ENCODE measurements at places on chromosomes 16 and 17.

DNA sequence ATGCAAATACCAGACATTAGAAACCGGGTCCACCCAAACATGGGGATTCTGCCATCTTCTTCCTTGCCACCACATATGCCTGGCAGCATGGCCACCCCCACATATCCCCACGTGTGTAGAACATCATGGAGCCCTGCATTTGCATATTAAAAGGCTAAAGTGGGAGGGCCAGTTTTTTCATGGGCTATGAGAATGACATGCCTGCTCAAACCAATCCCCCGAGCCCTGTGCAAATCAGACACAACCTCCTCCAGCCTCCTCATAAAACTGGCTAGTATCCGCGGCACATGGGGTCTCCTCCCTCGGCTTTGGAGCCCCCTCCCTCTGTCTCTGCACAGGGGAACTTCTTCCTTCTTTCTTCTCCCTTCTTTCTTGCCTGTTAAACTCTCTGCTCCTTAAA is 174.9 kb upstream of the WSCD1 start:
- no peak for DNase-seq

DNA sequence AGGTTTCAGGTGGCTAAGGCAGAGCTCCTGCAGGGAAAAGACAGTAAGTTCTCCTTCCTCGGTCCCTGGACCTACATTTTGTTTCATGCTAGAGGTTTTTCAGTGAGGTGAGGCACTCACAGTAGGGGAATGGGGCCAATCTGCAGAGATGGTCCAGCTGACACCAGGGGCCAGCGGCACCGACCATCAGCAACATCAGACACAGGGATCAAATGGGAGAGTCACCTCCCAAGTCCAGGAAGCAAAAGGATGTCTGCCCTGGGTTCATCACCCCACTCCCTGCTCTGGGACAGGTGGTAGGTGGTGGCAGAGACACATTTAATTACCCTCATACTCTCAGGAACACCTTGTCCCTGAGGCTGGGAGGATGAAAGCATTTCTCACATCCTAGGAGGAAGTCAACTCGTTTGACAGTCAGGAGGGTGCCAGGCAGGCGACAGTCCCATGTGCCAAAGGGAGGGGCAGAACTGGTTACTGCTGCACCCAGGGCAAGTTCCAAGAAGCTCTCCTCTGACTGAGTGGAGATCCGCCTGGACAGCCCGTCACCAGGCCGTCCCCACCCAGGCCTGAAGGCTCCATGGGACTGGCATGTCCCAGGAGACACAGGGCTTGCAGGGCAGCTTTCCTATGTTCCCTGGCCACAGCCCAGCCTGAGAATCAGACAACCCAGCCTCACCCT is 19.2 kb downstream of the ATP6V0D1 start:
- DNase-seq: no peak

- no peak for DNase-seq
Measured at GRCh38 chr17:35537601-35538141, at the start of gene SLFN12L. Gene SLFN12L (minus strand): TSS chr17:35537678. CDS start chr17:35522364, 15,314 bp downstream.

- no peak for DNase-seq
Measured at GRCh38 chr16:49928176-49929041, 72.5 kb upstream of the ZNF423 start.

- DNase-seq: no peak
Measured at GRCh38 chr17:17398943-17399926, 77.6 kb upstream of the MED9 start.

GRCh38 chr16:21608639-21609328 is 9.4 kb downstream of the METTL9 start:
- no peak for DNase-seq

DNA sequence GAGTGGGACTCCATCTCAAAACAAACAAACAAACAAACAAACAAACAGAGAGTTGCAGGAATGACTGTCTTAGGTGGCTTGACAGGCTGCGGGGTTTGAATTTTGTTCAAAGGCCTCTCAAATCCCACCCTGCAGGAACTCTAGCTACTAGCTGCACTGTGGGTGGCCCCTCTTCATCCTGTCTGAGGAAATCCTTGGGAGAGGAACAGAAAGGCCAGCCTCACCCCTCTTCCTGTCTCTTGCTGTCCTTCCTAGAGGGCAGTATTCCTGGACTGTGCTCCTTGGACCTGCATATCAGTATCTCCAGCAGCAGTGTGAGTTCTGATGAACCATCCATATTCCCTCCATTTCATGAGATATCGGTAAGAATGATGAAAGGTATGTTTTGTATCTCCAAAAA is 2.0 kb upstream of the CCDC92B start:
- no peak for DNase-seq

DNA sequence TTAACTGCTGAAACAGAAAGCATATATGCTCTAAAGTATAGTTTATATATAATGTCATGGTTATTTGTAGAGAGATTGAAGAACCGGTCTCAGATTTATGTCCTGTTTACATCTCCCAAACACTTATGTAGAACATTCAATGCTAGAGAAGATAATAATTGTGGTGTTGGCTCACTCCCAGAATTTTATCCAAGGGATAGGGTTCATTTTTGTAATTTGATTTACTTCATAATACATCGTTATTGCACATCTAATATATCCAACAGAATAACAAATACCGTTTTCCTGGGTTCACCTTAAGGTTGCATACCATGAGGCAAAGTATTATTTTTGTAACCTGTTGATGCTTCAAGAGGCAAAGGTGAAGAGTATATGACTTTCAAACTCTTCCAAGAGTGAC is 202.8 kb upstream of the TBX2 start:
- no peak for DNase-seq

GRCh38 chr16:13039526-13039925 is 138.1 kb downstream of the SHISA9 start:
- no peak for DNase-seq

- no peak for DNase-seq
Measured at GRCh38 chr17:65097110-65097509, 40.1 kb upstream of the RGS9 start.

GRCh38 chr16:89507834-89508590 is at the start of gene SPG7:
Gene SPG7 (plus strand): TSS chr16:89508403. CDS start chr16:89508418, 15 bp downstream.
- no peak for DNase-seq

GRCh38 chr16:88678224-88678979 is 7.9 kb downstream of the SNAI3 start:
- DNase-seq: no peak

DNA sequence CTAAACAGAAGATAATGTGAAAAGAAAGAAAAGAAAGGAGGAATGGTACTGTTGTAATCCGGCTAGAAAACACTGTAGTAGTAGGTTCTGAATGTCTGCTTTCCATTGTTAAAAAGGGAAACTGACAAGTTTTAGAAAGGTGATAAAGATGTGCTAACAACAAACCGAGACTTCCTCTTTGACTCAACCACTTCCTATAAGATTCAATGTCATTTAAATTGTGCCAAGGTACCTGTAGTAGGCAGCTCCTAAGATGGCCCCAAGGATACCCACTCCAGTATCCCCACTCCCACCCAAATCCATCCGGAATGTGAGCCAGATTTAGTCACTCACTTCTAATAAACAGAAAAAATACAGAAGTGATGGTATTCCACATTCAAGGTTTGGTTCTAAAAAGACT is 31.2 kb downstream of the XYLT1 start:
- no peak for DNase-seq

- no peak for DNase-seq
Measured at GRCh38 chr17:11979795-11980194, 17.5 kb downstream of the ZNF18 start.
